GM13977 (cell line): ENCODE measurements at places on chromosomes 6 and 20.
A peak's percentile ranks its signal among the peaks of the same experiment; 100 is the strongest.

DNA sequence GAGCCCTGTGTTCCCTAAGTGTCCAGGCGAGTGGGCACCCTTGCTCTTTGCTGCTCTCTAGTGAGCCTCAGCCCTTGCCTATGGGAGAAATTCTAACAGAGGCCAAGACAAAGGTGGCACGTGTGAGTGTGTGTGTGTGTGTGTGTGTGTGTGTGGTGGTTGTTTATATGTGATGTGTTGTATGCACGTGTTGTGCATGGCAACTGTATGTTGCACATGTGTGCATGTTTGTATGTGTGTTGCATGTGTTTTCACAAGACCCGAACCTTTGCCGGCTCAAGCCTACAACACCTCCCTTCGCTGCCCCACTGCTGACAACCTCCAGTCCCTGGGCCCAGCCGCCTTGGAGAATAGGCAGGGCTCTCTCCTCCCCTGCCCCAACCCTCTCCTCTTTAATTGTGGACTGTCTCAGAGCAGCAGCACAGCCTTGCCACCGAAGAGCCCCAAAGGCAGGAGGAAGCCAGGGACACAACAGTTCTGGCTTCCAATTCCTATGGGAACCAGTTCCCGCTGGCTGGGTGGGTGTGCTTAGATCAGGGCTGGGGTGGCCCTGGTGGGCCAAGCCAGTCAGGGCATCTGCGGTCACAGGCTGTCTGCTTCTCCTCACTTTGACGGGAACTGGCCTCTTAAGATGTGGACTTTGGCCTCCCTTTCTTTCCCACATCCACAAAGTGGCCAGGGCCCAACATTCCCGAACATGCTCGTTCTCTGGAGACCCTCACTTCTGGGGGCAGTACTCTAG, 2.7 kb downstream of the KCNK16 start:
- no peak for DNase-seq

- DNase-seq = no peak
Observed at GRCh38 chr20:16280219-16280618, 293.0 kb downstream of the KIF16B start.

GRCh38 chr6:67045076-67045475, 1338.0 kb upstream of the EYS start:
- no peak for DNase-seq

DNA sequence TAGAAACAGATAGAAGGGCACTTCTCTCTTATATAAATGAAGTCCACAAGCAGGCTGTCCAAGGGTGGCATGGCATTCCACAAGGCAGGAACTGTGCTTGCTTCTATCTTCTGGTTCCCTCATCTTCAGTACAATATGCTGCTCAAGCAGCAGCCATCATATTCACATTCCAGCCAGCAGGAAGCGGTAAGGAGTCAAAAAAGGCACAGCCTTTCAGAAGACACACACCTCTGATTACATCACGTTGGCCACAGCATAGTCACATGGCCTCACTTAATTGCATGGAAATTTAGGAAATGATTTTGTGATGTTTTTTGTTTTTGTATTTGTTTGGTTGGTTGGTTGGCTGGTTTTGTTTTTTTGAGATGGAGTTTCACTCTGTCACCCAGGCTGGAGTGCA, 19.0 kb downstream of the REM1 start:
- no peak for DNase-seq

GRCh38 chr6:43506667-43507471, 3.3 kb downstream of the LRRC73 start:
- peak; percentile 89 for DNase-seq

DNA sequence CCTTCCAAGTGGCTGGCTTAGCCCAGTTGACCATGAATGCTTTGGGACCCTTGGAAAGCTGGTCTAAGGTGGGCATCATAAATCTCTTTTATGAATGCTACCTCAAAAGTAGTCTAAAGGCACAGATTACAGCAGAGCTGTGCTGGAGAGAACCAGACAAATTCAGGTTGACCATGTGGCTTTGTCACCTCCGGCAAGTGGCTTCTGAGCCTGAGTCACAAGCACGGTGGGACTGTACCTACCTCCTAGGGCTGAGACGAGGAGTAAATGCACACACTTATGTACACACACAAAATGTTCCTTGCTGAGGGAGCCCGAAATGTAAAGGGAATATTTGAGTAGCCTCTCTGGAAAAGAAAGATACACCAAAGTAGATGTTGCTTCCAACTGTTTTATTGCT, 155.9 kb downstream of the NFATC2 start:
- no peak for DNase-seq

DNA sequence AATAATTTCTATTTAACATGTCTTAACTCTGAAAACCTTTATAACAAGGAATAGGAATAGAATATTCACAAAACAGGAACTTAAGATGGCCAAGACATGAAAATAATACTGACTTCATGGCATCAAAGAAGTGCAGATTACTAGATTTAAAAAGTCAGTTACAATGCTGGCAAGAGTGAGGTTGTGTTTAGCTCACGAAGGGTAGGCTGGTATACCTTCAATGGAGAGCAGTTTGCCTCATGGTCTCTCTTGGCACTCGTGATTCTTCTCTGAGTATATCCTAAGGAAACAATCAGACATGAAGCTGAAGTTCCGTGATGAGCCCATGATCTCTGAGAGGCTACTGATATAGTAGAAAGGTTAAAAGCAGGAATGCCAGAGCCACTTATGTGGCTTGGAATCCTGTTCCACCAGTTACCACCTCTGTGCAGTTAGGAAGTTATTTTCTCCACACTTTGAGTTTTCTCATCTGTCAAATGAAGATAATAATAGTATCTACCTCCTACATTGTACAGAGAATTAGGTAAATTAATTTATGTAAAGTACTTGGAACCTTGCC, 7.2 kb downstream of the NCOA7 start:
- DNase-seq = no peak

DNA sequence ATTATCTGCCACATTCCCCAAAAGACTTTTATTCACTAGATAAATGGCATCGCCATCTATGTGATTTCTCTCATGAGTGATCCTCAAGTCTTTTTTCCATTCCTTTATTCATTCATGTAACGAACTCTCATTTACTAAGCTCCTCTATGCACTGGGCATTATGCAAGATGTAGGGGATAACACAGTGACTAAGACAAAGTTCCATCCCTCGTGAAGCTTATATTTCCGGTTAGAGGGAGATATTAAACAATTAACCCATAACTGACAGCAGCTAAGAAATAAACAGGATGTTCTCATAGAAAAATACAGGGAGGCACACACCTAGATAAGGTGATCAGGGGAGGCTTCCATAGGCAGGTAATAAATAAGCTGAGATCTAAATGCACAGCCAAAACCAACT, 17.2 kb upstream of the PREX1 start:
- DNase-seq = no peak

GRCh38 chr6:13283331-13283730, 45.0 kb downstream of the TBC1D7 start:
- DNase-seq = no peak

GRCh38 chr20:50586531-50587232, 76.5 kb downstream of the PTPN1 start:
- no peak for DNase-seq

DNA sequence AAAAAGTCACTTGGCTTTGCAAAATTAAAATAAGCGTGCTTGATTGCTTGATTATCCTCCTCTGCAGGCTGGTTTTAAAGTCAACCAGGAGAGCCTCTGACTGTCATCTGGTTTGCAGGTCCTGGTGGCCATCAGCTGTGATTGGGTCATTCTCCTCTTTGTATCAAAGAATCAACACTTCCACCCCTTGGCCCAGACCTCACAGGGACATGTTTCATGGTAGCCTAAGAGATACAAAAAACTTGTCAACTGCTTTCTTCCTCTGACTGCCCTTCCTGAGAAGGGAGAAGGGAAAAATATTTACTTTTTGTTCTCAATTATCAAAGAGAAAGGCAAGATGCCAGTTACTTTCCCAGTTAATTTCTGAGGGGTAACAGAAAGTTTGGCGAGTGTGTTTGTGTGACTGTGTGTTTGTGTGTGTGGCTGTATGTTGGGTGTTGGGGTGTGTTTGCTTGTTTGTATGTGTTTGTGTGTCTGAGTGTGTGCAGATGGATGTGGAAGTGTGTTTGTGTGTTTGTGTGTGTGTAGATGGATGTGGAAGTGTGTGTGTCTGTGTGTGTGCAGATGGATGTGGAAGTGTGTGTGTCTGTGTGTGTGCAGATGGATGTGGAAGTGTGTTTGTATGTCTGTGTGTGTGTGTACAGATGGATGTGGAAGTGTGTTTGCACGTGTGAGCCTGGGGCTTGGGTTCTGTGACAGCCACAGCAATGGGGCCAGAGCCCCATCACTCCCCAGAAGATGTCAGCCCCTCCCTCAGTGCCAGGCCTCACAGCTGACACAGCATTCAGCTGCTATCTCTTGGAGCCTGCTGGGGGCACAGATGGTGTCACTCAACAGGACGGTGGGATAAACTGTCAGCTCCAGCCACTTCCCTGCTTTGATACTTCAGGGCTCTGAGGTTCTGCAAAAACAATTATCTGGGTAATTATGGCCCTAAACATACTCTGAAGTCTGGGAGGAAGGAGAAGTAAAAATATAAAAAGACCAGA, 98.6 kb upstream of the RNF24 start:
- no peak for DNase-seq
